ENCODE measurements at places on chromosomes 1 and 21. TPM values are rescaled to one million over a fixed set of nuclear protein-coding genes. Genes with fewer than 3 reads are reported as not detected.

SPAG17 gene
- not detected for total RNA-seq

GRCh38 chr1:1616045-1616790 lies 918 bp downstream of the MIB2 start:
- no peak for DNase-seq

SLC25A34 gene
- 0.94 TPM for total RNA-seq

- no peak for DNase-seq
These were observed 100.9 kb downstream of the ARHGEF10L start for GRCh38 chr1:17640393-17640792.

HAO2 gene
- not detected for total RNA-seq

HES5 gene
- not detected for total RNA-seq

DNA sequence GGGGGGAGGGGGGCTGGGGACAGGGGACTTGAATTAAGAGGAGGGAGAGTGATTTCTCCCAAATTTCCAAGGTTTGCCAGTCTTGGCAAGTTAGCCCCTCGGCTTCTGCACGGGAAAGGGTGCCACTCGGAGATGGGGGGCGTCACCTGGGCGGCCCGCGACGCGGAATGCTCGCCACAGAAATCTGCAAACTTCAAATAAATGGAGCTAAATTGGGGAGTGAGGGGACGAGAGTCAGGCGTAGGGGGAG lies 885 bp upstream of the SSBP3 start:
- DNase-seq, result no peak

- DNase-seq, result no peak
These were observed 236.2 kb upstream of the RRP15 start for GRCh38 chr1:218048828-218049420.

GRCh38 chr1:230749150-230749549 lies 2.0 kb downstream of the CAPN9 start:
- no peak for DNase-seq

DNA sequence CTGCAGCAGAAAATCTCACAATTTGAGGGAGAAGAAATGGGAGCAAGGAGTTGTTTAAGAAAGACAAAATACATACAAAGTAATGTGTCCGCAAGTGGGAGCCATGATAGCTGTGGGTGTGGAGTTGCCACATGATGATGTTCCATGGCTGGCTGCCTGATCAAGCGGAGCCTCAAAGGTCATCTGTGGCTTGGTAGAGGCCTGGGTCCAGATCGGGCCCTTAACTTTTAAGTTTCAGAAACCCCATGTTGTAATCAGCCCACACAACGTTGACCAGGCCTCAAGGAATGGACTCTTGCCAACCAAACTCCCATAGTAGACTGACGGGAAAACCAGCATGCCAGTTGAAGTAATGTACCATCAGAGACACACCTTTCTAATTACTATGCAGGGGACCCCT lies 64.7 kb upstream of the ANGPTL1 start:
- no peak for DNase-seq

GRCh38 chr1:162710780-162711465 lies 78.7 kb downstream of the DDR2 start:
- no peak for DNase-seq

PALMD gene
- total RNA-seq, result not detected

OR6K3 gene
- not detected for total RNA-seq

PSRC1 gene
- 5.8 TPM for total RNA-seq

GRCh38 chr1:14254251-14254650 lies 344.2 kb upstream of the KAZN start:
- no peak for DNase-seq

DNA sequence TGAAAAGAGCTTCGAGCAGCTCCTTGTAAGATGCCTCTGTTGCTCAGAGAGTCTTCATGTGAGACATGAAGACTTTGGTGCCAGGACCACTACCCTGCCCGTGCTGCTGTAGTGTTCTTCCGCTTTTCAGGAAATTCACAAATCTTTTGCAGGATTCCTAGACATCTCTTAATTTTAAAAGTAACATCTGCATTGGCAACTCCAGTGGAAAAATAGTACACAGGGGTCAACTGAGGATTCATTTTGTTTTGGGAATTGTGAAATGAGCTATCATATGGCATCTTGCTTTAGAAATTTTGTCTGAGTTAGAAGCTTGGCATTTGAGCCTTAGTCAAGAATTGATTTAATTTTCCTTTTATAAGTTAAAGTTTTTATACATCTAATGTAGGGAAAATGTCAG lies 7.2 kb downstream of the PRDM2 start:
- no peak for DNase-seq

ASH1L gene
- 29.7 TPM for total RNA-seq

GRCh38 chr1:168202941-168203654 lies 22.7 kb upstream of the SFT2D2 start:
- no peak for DNase-seq

- DNase-seq, result no peak
These were observed 16.7 kb upstream of the DISP1 start for GRCh38 chr1:222798116-222798515.

IFNAR2 gene
- 26.4 TPM for total RNA-seq

DNA sequence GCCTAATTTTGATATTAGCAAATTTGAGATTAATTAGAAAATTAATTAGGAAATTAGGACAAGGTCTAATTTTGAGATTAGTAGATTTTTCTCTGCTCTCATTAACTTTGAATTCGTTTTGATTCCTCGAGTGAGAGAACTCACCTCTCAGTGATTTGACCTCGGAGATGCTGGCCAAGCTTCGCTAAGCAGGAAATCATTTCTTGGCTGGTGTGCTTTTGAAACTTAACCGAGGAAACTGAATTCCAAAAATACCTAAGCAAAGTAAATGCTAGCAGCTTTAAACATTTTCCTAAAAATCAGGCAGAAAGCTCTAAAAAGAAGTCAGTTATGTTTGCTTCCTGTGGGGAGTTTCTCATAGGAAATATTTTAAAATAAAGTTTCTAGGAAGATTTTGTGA lies 34.9 kb downstream of the CDC14A start:
- DNase-seq, result no peak

- no peak for DNase-seq
These were observed 23.3 kb downstream of the ACOT11 start for GRCh38 chr1:54571326-54571725.

GRCh38 chr1:242055749-242056320 lies 56.9 kb upstream of the MAP1LC3C start:
- DNase-seq, result no peak

GRCh38 chr21:38297194-38297631 lies 40.4 kb downstream of the KCNJ15 start:
- DNase-seq, result no peak
